ENCODE measurements at places on chromosomes 1 and 21. TPM values are rescaled to one million over a fixed set of nuclear protein-coding genes. Genes with fewer than 3 reads are reported as not detected.

DNA sequence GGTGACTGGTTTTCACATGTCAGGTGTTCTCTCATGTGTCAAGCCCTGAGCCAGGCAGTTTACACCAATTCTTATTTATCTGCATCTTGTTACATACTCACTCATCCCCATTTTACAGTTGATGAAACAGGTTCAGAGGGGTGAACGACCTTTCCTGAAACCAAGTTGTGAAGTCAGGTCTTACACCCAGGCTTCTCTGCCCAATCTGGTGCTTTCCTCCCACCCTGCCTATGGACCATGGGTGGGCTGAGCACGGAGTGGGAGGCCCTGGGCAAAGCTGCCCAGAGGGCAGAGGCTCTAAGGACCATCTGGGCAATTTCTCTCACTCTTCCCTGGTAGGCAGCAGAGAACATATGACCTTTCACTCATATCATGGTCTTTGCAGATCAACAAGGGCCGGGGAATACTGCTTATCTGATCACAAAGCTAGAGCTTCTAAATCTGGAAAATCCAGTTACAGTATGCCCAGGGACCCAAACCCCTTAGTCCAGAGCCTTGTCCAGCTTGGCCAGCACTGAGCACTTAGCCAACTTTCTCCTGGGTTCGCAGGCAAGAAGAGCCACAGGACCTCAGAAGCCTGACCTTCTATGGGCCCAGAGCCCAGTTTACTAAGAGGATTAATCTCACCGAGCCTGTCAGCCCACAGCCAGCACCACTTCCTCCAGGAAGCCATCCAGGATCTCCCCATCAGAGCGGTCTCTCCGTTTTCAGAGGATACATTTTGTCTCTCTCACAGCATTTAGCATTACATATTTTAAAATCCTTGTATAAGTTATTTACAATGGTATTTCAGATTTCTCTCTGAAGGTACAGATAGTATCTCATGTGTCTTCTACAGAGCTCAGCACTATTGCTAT is 16.0 kb upstream of the TTC39A start:
- H3K4me3 ChIP-seq, result peak overlapping the region; percentile 43
- H3K4me1 ChIP-seq, result peaks cover 4% of the 10 kb centered on the region
- no peak for DNase-seq
- no peaks in the 10 kb centered on the region for H3K36me3 ChIP-seq
- no peak overlapping the region for H3K27ac ChIP-seq
- peaks cover 32% of the 10 kb centered on the region for H3K27me3 ChIP-seq

Gene ANGPTL3
- not detected for polyA plus RNA-seq

DNA sequence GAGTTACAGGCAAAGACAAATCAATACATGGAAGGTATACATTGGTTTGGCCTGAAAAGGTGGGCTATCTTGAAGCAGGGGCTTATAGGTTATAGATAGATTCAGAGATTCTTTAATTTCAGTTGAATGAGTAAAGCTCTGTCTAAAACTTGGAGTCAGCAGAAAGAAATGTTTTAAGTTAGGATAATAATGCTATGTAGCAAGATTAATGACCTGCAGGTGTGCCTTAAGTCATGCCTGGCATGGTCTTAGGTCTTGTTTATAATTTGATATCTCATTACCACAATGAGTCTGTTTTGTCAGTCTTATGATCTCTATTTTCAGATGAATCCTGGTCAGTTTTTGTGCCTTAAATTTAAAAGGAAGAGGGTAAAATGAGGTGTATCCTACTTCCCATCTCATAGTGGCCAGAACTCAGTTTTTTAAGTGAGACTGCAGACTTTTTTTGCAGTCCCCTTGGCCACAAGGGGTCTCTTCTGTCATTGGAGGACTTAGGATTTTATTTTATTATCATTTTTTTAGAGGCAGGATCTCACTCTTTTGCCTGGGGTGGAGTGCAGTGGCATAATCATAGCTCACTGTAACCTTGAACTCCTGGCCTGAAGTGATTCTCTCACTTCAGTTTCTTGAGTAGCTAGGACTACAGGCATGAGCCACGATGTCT is 21.3 kb upstream of the PGBD2 start:
- no peaks in the 10 kb centered on the region for H3K36me3 ChIP-seq
- no peaks in the 10 kb centered on the region for H3K27me3 ChIP-seq
- H3K27ac ChIP-seq, result no peak overlapping the region
- no peak for DNase-seq

DNA sequence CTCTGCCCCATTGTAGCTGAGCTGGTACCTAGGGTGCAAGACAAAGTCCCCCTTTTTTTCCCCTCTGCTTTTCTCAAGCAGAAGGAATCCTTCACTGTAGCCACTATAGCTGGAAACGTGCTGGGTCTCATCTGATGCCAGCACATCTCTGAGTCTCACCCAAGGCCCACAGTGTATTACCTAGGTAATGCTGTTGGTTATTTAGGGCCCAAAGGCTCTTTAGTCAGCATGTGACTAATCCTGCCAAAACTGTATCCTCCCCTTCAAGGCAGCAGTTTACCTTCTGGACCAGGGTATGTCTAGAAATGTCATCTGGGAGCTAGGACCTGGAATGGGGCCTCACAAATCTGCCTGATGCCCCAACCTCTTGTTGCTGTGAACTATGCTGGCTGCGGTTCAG is 423.4 kb downstream of the NUF2 start:
- no peaks in the 10 kb centered on the region for H3K36me3 ChIP-seq
- no peaks in the 10 kb centered on the region for H3K4me1 ChIP-seq
- H3K27ac ChIP-seq, result no peak overlapping the region
- H3K27me3 ChIP-seq, result no peaks in the 10 kb centered on the region
- DNase-seq, result no peak

Gene SH2D2A
- polyA plus RNA-seq, result 23.6 TPM

- H3K4me1 ChIP-seq, result peaks cover 28% of the 10 kb centered on the region
Measured at GRCh38 chr1:1562556-1563195, 12.0 kb downstream of the SSU72 start.

Gene GJB3
- polyA plus RNA-seq, result not detected

DNA sequence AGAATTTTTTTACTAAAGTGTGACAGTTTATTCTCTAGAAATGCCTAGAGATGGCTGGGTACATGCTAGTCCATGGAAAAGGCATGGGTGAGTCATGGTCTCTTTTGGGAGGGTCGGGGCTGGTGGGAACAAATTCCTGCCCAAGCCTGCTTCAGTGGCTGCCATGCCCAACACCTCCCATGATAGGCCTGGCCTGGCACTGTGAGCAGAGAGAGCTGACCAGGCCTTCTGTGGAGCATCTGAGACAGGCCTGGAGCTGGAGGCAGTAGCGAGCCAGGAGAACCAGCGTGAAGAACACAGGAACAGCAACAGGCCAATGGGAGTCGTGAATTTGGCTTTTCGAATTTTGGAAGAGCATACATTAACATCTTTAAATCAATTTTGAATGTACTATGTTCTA is 209.2 kb downstream of the SDCCAG8 start:
- no peak overlapping the region for H3K27ac ChIP-seq
- no peak overlapping the region for H3K4me3 ChIP-seq
- H3K27me3 ChIP-seq, result no peaks in the 10 kb centered on the region
- DNase-seq, result no peak
- H3K36me3 ChIP-seq, result peaks cover 37% of the 10 kb centered on the region

Gene SLC9C2
- not detected for polyA plus RNA-seq

Gene CASQ2
- not detected for polyA plus RNA-seq

GRCh38 chr1:19044975-19045831 is 88.7 kb upstream of the IFFO2 start:
- H3K36me3 ChIP-seq, result no peaks in the 10 kb centered on the region
- peaks cover 6% of the 10 kb centered on the region for H3K4me1 ChIP-seq
- no peak for DNase-seq
- H3K4me3 ChIP-seq, result no peak overlapping the region
- H3K27ac ChIP-seq, result no peak overlapping the region

- no peaks in the 10 kb centered on the region for H3K36me3 ChIP-seq
- no peak overlapping the region for H3K27ac ChIP-seq
- no peak overlapping the region for H3K4me3 ChIP-seq
- DNase-seq, result no peak
- H3K4me1 ChIP-seq, result peaks cover 11% of the 10 kb centered on the region
- peaks cover 26% of the 10 kb centered on the region for H3K27me3 ChIP-seq
Measured at GRCh38 chr1:918843-919242, 4.9 kb upstream of the SAMD11 start.

- DNase-seq, result no peak
- peak overlapping the region; percentile 72 for H3K27ac ChIP-seq
- H3K4me3 ChIP-seq, result peak overlapping the region; percentile 90
- peaks cover 60% of the 10 kb centered on the region for H3K4me1 ChIP-seq
Measured at GRCh38 chr1:156657741-156658319, 15.9 kb downstream of the BCAN start.

- H3K4me3 ChIP-seq, result no peak overlapping the region
- H3K4me1 ChIP-seq, result peaks cover 3% of the 10 kb centered on the region
- H3K36me3 ChIP-seq, result peaks cover 35% of the 10 kb centered on the region
- no peaks in the 10 kb centered on the region for H3K27me3 ChIP-seq
Measured at GRCh38 chr1:97647776-97648175, 273.1 kb downstream of the DPYD start.

- no peak overlapping the region for H3K27ac ChIP-seq
- H3K4me3 ChIP-seq, result no peak overlapping the region
- H3K27me3 ChIP-seq, result peaks cover 5% of the 10 kb centered on the region
Measured at GRCh38 chr1:203492748-203493130, 1.2 kb upstream of the OPTC start.

Gene PGLYRP3
- not detected for polyA plus RNA-seq

DNA sequence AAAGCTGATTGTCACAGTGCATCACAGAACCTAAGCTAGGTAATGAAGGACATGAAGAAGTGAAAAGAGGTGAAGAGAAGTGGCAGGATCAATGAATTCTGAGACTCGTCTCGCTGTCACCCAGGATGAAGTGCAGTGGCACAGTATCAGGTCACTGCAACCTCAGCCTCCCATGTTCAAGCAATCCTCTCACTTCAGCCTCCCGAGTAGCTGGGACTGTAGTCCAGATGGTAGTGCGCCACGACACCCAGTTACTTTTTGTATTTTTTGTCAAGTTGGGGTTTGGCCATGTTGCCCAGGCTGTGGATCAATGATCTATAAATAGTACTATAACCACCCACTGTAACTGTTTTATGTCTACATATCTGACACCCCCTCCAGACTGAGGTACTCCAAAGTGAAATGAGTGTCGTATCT is 33.1 kb downstream of the PTP4A2 start:
- H3K27me3 ChIP-seq, result no peaks in the 10 kb centered on the region
- no peak overlapping the region for H3K4me3 ChIP-seq
- H3K27ac ChIP-seq, result peak overlapping the region; percentile 90
- no peak for DNase-seq

Gene KIAA0040
- 26.0 TPM for polyA plus RNA-seq

Gene FCGR2B
- 0.23 TPM for polyA plus RNA-seq

- H3K27me3 ChIP-seq, result no peaks in the 10 kb centered on the region
- H3K36me3 ChIP-seq, result peaks cover 58% of the 10 kb centered on the region
- no peak overlapping the region for H3K4me3 ChIP-seq
- peaks cover 33% of the 10 kb centered on the region for H3K4me1 ChIP-seq
- H3K27ac ChIP-seq, result peak overlapping the region; percentile 22
Measured at GRCh38 chr1:27408151-27408550, 15.7 kb downstream of the GPR3 start.

Gene CHODL
- polyA plus RNA-seq, result 0.30 TPM

Measured in naive thymus-derived CD8-positive, alpha-beta T cell (primary cell).